ENCODE measurements at places on chromosomes 5 and 9. TPM values are rescaled to one million over a fixed set of nuclear protein-coding genes. Genes with fewer than 3 reads are reported as not detected.
A peak's percentile ranks its signal among the peaks of the same experiment; 100 is the strongest.

DNA sequence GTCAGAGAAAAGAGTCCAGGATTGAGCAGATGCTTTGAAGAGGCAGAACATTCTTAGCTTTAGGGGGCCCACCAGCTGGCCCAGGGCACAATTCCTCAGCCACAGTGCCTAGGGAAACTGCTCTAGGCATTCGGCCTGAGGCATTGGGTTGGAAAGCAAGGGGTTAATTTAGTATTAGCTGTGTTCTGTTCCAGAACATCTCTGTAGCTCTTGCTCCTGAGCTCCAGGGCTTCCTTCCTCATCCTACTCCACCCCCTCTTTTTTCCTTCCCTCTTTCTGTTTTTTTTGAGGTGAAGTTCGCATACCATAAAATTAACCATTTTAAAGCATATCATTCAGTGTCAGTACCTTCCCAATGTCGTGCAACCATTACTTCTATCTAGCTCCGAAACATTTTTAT, 74.5 kb upstream of the PANK3 start:
- DNase-seq, result no peak

- DNase-seq, result no peak
These were observed 302.6 kb downstream of the OSTF1 start for GRCh38 chr9:75390951-75391350.

FGF10 gene
- total RNA-seq, result 5.0 TPM

GABRA1 gene
- not detected for total RNA-seq

GRCh38 chr9:129939431-129939830, 103.6 kb downstream of the FNBP1 start:
- no peak for DNase-seq

DNA sequence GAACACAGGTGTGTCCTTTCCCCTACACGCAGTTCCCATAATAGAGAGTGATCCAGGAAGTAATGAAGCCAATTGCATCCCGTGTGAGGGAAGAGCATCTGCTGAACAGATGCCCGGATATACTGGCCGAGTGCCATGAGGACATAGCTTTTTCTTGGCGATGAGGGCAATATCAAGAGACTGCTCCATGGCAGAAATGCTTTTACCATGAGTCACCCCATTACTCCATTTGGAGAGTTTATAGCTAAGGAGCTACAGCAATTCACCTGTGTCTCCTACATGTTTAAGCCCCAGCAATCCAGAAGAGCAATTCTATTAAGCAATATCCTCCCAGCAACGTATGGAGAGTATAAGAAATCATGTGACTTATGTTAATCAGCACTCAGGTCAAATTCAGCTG, 222.0 kb upstream of the KLF4 start:
- no peak for DNase-seq

NSMF gene
- total RNA-seq, result 47.0 TPM

DNA sequence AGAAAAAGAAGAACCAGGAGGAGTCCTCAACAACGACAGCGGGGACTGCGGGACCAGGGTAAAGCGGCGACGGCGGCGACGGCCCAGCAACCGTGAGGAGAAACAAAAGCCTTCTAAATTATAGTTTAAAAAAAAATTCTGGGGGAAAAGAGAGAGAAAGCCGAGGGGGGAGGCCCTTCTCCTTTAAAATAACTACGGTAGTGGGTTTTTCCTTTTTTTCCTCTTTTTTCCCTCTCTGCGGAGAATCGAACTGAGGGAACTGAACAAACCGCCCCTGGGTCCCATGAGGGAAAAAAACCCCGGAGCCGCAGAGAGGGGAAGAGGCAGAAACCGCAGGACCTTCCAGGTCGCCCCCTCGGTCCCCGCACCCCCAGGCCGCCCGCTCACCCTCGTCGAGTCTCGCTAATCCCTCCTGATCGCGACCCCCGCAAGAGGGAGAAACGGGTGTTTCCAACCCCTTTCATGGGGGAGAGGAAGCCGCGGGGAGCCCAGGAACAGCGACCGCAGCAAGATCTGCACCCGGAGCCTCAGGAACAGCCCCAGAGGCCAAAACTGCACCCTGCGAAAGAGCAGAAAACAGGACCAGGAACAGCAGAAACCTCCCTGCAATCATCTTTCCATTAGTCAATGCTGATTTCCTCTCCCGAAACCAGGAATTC, 453 bp downstream of the CPEB4 start:
- DNase-seq, result peak; percentile 53

DNA sequence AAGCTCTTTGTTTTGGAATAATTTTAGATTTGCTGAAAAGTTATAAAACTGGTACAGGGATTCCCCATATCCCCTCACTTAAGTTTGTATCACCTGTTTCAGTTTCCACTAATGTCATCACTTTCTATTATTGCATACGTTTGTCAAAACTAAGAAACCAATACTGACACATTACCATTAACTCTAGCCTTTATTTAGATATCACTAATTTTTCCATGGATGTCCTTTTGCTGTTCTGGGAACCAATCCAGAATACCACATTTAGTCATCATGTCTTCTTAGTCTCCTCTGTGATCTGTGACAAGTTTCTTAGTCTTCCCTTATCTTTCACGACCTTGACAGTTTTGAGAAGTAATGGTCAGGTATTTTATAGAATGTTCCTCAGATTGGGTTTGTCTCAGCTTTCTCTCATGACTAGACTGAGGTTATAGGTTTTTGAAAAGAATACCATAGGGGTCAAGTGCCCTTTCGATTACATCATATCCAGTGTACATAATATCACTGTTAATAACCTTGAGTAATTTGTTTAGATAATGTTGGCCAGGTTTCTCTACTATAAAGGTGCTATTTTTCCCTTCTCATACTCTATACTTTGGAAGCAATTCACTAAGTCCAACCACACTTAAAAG, 51.9 kb upstream of the NMUR2 start:
- no peak for DNase-seq

GRCh38 chr9:4139196-4139595, 160.7 kb downstream of the GLIS3 start:
- no peak for DNase-seq

GRCh38 chr5:126858441-126858840, 81.5 kb downstream of the LMNB1 start:
- no peak for DNase-seq

DNA sequence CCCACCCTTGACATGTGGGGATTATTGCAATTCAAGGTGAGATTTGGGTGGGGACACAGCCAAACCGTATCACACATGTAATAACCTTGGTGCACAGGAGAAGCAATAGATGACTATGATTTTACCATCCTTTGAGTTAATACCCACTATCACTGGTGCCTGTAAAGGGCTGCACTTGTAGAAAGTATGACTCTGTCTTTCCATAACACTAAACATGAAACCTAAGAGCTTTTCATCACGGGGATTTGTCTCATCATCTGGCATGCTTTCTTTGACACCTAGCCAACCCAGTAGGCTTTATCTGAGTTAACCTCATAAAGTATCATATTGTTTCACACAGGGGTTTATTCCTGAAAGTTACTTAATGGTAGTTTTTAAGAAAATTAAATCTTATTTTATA, 188.9 kb upstream of the TNC start:
- DNase-seq, result no peak

GRCh38 chr5:38500573-38501260, 55.7 kb downstream of the LIFR start:
- DNase-seq, result no peak

IGFBPL1 gene
- 1.2 TPM for total RNA-seq

BTNL3 gene
- 7.4 TPM for total RNA-seq

LPCAT1 gene
- total RNA-seq, result 25.1 TPM

DNA sequence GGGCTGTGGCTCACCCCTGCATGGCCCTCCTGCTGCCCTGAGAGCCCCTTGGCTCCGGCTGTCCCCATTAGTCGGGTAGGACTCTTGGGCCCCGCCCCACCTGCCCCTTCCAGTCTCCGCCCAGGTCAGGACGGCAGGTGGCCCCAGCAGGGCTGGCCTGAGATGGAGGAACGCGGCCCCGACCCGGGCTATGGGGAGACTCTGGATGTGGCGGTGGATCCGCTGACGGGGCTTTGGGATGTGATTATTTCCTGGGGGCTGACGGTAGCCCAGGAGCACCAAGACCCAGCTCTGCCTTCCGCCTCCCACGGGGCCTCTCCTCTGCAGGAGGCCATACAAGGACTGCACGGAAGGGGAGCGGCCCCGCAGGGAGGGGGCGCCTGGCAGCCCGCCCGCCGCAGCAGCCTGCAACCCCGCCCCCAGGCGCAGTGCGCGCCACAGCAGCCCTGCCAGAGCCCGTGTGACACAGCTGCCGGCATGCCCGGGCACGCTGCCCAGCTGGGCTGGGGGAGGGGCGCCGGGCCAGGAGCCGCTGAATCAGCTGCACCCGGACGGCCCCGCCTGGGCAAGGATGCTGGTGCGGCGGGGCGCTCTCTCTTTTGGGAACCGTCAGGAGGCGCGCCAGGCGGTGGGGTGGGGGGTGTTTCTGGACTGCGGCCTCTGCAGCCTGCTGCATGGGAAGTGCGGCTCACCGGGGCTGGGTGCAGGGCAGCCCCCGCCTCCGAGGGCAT, 9.2 kb downstream of the TMEM250 start:
- DNase-seq, result peak; percentile 96

MARCOL gene
- not detected for total RNA-seq

GRCh38 chr9:105510024-105510423, 47.9 kb upstream of the FKTN start:
- DNase-seq, result no peak

Data from Peyer's patch (tissue), 4 donors.